GM12891 (cell line): ENCODE measurements at places on chromosomes 11 and 22.

DNA sequence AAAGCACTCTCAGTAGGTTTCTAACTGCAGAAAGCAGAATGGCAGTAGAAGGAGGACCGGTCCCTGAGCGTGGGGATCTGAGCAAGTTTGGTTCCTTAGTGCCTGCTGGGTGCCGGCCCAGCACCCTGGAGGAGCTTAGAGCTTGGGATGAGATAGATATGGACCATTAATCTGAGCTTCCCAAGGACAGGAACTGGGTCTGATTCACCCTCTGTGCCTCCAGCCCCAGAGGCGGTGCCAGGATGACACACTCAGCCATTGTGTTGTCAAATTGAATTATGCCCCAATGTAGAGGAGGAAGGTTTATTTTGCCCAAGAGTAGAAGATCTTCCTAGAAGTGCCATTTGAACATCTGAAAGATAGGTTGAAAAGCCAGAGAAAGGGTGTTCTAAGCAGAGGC, 4.3 kb downstream of the ZC3H7B start:
- no peak for DNase-seq

- no peak for DNase-seq
Observed at GRCh38 chr11:130847517-130847916, 68.8 kb downstream of the SNX19 start.

DNA sequence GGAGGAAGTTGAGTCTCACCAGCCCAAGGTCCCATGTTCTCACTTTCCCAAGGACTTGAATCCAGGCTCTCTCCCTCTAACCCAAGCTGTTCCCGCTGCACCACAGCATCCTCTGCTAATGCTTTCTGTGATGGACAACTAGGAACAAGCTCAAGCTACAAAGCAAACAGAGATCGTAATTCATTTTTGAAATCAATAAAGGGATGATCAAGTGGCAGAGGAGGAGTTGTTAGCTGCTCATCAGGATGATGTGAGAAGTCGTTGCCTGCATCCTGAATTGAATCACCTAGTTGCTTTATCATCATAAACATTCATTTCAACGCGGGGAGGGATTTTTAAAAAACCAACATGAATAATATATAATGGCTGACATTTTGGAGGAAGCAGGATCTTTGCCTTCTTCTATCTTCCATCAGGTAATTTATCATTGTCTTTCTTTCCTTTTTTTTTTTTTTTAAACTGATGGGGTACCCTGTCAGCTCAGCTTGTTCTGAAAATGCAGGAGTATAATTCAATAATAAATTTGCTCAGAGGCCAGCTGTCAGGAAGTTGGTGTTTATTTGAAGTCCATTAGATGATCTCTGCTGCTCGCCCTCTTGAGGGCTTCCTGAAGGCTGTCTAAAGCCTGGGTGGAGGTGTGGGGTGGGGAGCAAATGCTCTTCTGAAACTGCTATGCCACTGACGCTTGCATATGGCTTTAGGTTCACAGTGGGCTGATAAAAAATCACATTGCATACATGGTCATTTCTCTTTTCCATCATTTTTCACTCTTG, 174.4 kb upstream of the NARS2 start:
- no peak for DNase-seq

GRCh38 chr11:118615282-118615975, 8.0 kb downstream of the PHLDB1 start:
- no peak for DNase-seq

DNA sequence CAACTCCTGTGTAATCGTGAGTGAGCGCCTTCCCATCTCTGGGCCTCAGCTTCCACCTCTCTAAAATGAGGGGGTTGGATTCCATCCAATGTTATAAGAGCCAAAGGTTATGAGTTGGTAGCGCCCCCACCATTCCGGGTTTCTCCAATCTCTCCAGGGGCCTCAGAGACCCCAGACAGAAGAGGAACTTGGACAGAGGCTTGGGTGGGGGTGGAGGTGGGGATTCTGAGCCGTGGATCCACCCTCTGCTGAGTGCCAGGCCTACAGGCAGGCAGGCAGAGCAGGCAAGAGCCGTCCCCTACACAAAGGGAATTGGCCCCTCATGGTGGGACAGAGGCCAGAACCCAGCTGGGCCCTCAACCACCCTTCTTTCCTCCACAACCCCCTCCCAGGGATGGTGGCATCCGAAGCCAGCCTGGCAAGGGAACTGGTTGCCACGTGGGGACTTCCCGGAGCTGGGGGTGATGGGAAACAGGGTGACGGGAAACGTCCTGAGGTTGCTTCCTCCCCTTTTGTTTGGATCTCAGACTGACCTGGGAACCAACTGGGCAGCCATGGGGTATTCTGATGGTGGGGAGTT, 31.8 kb downstream of the TXN2 start:
- DNase-seq, result no peak

GRCh38 chr11:124745835-124746620, 6.0 kb downstream of the VSIG2 start:
- DNase-seq, result peak; percentile 56

DNA sequence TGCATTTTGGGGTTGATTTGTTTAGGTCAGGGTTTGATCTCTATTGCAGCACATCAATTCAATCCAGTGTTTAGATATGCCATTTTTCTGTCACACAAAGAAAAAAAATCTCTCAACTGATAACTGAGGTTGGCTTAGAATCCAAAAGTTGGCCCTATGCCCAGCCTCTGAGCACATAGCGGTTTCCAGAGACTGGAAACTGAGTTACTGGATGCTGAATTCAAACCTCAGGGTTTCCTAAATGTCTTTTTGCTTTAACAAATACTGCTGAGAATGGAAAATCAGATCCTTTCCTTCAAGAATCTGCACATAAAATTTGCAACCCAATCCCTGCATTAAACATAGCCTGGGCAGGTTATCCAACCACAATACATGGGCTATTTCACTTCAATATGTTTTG, 4.0 kb downstream of the P4HA3 start:
- DNase-seq, result no peak

GRCh38 chr22:37243402-37244113, 511 bp downstream of the RAC2 start:
- no peak for DNase-seq

- peak; percentile 40 for DNase-seq
Observed at GRCh38 chr11:131064373-131064991, 148.2 kb upstream of the SNX19 start.

GRCh38 chr11:46300270-46300669, 22.8 kb downstream of the CREB3L1 start:
- DNase-seq, result no peak

DNA sequence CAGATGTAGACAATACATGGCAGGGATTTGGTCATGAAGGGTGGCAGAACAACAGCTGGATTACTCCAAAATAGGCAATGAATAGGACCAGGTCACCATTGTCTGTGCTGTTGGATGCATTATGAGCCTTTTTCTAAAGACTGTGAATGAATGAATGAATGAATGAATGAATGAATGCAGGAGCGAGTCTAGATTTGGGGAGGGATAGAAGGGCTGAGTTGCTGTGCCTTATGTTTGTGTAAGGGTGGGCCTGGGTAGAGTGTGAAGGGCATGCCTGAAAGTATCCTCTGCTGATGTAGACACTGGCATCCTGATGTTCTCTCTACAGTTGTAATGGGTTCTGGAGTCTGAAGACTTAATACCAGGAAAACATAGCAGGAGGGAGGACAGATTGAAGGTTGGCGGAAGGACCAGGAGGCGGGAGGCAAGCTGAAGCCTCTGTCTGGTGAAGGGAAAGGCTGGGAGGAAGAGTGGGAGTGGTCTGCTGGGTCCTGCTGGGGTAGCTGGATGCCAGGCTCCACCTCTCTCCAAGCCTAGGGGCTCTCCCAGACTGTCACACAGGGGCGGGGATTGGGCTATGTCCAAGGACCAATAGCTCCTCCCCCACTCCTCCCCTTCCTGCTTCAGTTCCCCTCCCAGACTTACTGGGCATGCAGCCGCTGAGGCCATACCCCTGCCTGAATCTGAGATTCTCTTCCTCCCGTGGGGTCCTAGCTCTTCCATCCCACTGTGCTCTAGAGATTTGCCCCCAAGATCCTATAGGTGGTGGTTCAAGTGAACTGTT, 4.8 kb downstream of the TRIM3 start:
- peak; percentile 53 for DNase-seq

DNA sequence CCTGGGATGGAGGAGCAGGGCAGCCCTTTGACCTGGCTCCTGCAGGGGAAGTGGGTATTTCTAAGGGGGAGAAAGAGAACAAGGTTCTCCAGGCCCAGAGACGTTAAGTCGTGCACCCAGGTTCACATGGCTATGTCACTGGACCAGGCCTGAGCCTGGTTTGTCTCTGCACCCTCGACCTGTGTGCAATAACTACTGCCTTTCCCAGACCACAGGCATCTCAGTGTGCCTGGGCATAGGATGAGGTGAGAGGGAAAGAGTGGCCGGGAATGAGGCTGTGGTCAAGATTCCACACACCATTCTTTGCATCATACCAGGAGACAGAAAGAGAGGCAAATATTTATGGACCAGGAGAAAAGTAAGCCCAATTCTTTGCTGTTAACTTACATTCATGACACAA, 66.8 kb downstream of the PRR5L start:
- DNase-seq, result no peak

DNA sequence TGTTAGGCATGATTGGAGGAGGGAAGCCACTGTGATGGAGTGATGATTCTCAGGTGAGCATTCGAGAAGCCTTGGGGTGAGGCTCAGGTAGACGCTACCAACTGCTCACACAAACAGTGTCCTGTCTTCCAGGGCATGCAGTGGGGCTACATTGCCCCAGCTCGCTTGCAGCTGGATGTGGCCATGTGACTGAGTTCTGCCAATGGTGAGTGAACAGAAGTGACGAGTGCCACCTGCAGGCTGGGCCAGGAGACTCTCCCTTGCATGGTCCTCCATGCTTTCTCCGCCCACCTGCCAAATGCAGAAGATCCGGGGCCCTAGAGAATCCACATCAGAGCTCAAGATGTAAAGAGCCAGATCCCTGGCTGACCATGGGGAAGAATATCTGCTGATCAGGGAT, 195.9 kb downstream of the BCR start:
- peak; percentile 68 for DNase-seq
